Glutamatergic neuron (in vitro differentiated cells): ENCODE measurements at places on chromosomes 6 and 20.

- no peak for DNase-seq
These were observed 5.4 kb upstream of the TCF15 start for GRCh38 chr20:615514-615913.

- no peak for DNase-seq
These were observed 23.9 kb downstream of the FAM50B start for GRCh38 chr6:3873051-3873450.

DNA sequence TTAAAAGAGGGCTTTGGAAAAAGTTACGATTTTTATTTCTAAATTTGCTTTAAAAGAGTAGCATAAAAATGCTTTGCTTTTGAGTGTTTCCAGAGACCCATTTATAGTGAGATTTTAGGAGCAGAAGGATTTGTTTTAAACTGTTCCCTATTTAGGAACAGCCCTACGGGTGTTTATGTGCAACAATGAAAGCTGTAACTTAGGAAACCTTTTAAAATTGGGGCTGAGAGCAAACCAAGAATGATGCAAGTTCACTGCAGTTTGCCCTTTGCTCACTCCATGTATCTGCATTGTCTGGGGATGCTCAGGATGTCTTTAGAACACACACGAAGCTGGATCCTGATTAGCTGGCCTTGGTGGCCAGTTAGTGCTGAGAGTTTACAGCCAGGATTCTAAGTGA, 40.9 kb downstream of the GHRH start:
- no peak for DNase-seq

- no peak for DNase-seq
These were observed 71.3 kb downstream of the HACE1 start for GRCh38 chr6:104788400-104788799.

DNA sequence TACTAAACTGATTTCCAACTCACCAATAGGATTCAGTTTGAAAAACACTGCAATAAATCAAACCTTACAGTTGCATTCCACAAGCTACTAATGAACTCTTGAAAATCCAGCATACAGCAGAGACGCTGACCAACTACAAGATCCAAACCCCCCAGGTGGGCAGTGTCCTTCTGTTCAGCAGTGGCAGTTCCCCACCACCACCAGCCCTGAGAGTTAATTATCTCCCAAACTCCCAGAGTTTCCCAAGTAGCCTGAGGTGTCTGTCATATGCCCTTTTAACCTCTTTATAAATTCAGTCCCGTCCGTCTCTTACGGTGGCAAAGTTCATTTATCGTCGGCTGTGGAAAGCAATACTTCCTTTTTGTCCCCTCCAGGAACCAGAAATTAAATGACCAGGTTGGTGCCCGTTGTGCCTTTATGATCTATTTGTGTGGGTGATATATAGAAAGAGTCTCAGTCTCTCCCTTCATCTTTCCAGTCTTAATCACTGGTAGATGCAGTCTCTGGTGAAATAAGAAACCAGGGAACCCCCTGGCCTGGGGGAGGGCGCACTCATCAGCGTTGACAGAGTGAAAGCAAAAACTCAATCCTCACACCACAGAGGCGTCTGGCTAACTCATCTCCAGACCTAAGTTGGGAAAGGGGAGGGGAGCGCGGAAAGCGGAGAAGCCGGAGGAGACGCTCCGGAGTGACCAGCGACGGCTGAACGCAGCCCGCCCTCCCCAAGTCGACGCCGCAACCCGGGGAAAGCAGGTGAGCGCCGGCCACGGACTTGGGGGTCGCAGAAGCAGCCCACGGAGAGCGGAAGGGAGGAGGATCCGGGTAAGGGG, 717 bp downstream of the MRPL14 start:
- DNase-seq: peak; percentile 64

DNA sequence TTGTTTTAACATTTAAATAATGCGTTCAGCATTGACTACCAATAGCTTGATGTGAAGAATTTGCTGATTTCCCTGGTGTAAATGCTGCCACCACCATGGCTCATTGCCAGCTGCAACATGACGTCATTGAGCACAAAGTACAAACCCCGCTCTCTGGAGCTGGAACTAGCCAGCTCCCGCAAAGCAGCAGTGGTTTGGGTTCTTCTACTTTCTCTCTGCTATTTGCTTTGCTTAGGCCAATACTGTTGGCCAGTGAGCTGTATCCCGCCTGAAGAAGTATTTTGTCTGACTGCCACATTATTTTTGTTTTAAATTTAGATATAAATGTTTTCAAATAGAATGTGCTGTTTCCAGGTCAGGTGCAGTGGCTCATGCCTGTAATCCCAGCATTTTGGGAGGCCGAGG, 47.4 kb upstream of the KIF13A start:
- peak; percentile 35 for DNase-seq

GRCh38 chr20:58407966-58408557, 19.0 kb downstream of the VAPB start:
- no peak for DNase-seq
